ENCODE measurements at places on chromosomes 3 and 15.

GRCh38 chr3:115783938-115784738 is 160.8 kb downstream of the GAP43 start:
- peak; percentile 69 for DNase-seq

GRCh38 chr3:113714702-113715101 is 18.3 kb upstream of the USF3 start:
- DNase-seq: no peak

- no peak for DNase-seq
These were observed 55.3 kb downstream of the CCR4 start for GRCh38 chr3:33006571-33007286.

DNA sequence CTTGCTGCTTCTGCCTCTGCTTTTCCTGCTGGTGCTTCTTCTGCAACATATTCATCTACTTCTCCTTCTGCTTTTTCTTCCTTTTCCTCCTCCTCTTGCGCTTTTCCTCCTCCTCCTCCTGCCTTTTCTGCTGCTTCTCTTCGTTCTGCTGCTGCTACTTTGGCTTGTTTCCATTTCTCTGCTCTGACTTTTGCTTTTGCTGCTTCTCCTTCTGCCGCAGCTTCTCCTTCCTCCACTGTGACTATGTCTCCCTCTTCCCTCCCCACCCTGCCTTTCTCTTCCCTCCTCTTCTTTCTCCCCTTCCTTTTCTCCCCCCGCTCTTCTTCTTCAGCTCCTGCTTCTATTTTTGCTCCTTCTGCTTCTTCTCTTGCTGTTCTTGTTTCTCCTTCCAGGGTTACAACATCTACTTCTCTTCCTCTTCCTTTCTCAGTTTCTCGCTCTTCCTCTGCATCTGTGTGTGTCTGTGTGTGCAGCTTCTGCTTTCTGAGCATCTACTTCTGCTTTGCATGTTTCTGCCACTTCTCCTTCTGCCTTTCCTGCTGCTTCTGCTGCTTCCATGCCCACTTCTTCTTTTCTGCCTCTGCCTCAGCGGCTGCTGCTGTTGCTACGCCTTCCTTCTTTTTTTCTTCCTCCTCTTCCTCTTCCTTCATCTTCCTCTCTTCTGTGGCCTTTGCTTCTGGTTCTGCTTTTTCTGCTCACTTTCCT is 51.4 kb downstream of the FAM43A start:
- DNase-seq: no peak

- no peak for DNase-seq
These were observed 82.6 kb upstream of the TJP1 start for GRCh38 chr15:29904757-29905417.

- no peak for DNase-seq
These were observed 16.8 kb downstream of the CLDN16 start for GRCh38 chr3:190404715-190405114.

DNA sequence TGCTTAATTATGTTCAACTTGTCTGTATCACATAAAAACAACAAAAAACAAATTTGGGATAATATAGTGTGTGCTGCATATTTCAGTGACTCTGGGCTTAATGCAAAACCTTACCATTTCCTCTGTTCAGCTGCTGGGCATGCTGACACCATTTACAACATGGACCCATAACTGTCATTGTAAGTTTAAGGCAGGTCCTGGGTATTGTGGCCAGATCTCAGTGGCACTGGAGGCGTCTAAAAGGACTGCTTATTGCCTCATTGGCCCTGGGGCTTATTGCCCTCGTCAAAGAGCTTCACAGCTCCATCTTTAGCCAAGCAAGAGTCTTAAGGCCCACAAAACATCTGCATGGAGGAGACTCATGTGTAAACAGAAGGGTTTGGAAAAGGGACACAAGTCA is 390.2 kb downstream of the NR2F2 start:
- no peak for DNase-seq

DNA sequence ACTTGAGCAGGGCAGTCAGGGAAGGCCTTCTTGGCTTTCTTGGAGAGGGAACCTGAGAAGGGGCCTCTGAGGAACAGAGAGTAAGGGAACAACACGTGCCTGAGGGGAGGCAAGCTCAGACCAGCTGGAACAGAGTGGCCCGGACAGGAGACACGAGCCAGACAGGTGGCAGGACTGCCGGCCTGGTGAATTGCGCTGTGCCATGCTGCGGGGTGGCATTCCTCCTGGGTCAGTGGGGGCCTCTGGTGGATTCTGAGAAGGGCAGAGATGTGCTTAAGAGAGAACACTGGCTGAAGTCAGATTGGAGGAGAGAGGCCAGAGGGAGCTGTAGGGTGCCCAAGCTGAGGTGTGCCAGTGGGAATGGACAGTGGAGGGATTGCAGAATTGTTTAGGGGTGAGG is 4.9 kb downstream of the CHAC1 start:
- DNase-seq: no peak

DNA sequence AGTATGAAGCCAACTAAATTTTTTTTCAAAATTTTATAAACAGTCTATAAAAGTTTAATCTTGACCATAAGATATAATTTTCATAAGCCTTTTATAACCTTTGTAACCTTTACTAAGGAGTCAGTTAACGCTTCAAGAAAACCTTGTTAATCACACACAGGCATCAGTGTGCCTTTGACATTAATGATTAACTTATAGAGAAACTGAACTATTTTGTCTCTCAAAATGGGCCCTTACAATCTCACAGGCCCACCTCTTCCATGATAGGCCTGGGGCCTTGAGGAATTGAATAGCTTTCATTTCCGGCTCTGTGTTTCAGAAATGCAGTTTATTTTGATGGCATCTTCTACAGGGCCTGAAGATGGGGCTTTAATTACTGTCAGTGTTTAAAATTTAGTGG is 70.1 kb downstream of the CD200 start:
- no peak for DNase-seq

DNA sequence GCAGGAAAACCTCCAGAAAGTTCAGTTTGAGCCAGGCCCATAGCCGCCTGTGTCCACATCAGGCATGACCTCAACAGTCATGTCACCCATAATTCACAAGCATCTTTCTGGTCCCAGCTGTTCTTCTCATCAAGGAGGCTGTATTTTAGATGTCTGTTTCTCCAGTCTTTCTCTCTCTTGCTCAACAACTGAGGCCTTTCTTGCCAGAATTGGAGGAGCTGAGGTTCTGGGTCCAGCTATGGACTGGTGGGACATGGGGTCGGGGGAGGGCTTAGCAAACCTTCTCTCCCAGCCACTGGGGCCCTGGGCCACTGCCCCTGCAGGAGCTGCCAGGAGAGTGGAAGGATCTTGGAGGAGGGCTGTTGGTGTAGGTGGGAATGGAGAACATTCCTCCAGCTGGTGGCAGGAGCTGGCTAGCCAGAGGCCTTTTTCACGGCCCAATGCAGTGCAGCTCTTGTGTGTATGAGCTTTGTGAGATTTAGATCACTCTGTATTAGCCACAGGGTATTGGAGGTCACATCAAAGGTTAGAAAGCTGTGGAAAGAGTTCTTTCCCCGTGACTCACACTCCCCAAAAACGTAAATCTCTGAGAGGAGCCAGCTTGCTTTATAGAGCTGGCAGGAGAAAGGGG is 23.5 kb downstream of the MAGEF1 start:
- peak; percentile 59 for DNase-seq

GRCh38 chr15:91480426-91480825 is 373.1 kb upstream of the SLCO3A1 start:
- DNase-seq: no peak

GRCh38 chr3:39410893-39411292 is 4.4 kb downstream of the RPSA start:
- no peak for DNase-seq

GRCh38 chr3:9069971-9070370 is 106.7 kb upstream of the RAD18 start:
- no peak for DNase-seq

DNA sequence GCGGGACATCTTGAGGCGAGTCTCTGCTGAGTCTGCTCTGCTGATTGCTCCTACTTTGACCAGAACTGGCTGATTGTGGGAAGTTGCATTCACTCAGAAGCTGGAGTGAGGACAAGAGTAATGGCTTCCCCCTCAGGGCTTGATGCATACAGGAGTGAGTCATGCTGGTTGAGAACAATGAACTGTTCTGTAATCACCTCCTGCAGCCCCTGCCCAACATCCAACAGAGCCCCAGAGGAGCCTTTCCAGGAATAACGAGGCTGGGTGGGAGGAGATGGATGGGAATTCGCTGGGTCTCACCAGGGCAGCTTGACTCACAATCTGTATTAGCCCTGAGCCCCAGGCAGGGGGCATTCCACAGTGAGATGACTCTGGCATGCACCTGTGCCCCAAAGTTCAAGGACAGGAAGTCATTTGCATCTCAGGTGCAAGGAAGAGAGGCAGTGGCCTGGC is 85.0 kb downstream of the RAB11A start:
- DNase-seq: no peak

DNA sequence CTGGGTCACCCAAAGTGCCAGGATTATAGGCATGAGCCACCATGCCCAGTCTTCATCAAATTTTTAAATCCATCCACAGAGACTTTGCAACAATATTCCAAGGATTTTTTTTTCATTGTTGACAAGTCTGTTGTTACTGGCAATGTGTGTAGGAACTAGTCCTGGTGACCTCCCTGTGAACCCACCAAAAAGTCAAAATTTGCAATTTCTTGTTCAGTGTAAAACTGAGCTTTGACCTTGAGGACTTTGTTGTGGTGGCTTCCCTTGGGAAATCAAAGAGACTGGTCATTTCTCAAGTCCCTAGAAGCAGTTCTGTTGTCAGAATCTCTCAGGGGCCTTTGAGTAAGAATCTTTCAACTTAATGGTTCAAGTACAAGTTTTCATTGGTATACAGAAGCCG is 36.9 kb upstream of the COL8A1 start:
- no peak for DNase-seq

DNA sequence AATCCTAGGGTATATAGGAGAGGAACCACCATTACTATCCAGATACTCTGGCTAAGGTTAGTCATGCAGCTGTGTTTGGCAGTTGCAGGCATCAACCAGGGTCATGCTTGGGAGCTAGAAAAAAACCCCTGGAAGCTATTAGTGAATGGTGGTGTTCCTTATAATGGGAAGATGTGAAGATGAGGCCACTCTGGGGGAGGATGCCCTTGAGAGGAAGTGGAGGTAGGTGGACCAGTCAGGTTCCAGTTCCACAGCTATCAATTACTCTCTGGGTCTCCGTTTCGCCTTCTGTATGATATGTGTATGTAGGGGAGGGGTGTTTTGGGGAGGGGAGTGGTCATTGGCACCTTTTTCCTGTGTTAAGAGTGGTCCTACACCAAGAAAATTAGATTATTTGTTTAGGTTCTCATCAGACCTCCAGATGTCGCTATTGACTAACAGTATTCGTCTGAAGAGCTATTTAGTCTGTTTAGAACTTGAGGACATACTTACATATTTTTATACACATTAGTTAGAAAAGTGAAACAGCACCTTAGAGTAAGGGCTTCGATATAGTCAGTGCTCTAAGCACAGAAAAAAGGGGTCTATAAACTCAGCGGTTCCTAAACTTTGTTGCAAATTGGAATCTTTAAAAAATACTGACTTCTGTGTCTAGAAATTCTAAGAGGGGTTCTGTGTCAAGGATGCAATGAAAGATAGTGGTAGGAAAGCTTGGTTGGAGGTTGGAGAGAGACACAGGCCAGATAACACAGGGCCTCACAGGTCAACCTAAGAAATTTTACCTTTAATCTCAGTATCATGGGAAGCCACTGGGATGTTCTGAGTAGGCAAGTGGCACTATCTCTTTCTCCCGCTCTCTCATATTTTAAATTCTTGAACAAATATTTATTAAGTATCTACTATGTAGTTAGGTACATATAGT is 9.1 kb upstream of the HPS3 start:
- DNase-seq: peak; percentile 55

GRCh38 chr3:140466535-140466934 is 211.3 kb upstream of the TRIM42 start:
- DNase-seq: no peak

DNA sequence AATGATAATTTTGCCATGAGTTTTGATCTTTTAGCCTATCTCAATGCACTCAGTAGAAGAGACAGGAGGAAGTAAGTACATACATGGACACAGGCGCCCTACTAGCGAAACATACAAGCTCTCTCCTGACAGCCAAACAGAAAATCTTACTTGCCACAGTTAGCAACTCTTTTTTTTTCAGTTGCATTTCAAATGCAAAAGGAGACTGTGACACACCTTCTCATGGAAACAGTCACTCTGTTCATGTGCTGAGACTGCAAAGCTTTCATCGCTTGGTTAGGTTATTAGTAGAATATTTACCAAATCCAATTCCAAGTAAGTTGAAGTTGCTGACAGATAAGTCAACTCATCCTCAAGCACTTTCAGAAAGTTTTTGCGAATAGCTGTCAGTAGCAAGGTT is 223.3 kb downstream of the FOXP1 start:
- no peak for DNase-seq

DNA sequence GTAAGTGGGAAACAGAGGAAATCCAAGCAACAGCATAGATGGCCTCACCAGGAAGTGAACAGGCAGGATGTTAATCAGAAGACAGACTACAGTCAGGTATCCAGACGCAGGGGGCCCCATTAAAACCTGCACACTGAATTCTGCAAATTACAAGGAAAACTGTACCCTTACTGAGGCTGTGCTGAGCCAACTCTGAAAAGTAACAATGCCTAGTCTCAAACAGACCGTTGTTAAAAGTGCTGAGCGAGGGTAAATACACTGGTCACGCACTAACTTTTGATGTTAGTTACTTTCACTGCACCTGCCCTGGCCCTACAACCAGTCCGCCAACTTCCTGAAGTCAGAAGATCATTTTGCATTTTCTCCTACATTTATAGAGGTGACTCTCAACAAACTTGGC is 1.0 kb downstream of the TAMM41 start:
- DNase-seq: no peak

DNA sequence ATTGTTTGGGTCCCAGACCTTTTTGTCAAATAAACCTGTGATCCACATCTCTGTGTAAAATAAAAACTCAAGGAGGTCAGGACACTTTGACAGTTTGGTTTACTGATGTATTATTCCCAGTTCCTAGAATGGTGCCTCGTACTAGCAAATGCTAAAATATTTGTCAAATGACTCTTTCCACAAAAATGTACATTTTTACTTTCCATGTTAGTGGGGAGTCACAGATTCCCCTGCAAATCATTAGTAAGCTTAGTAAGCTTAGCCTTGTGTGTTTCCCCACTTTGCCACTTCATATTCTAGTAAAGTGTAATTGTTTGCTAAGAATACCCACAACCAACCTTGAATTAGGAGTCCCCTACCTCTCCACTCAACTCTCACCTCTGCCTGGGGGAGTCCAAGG is 2.4 kb upstream of the MAGI1 start:
- DNase-seq: peak; percentile 68

DNA sequence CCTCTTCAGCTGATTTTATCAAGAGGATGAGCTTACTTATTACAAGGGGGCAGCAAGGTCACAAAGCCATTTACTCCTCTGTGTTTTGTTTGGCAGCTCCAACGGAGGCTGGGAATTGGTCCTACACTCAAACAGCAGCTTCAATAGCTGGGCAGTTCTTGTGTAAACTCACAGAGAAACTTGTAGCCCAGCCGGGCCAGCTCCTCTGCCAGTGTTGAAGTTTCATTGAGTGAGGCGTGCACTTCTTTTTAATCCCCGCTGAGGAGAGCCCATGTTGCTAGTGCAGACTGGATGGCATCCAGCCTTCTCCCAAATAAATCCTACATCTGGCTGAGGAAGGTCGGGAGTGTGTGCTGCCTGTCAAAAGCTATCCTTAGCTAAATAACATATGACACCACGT is 59.5 kb downstream of the BFSP2 start:
- no peak for DNase-seq

- no peak for DNase-seq
These were observed 805 bp downstream of the SERPINI1 start for GRCh38 chr3:167736264-167736787.

GRCh38 chr3:87414271-87414670 is 137.9 kb upstream of the POU1F1 start:
- no peak for DNase-seq

Data from HS-5 (cell line).